8988T (cell line): ENCODE measurements at places on chromosomes 5 and 9.

- DNase-seq: no peak
Observed at GRCh38 chr9:134370213-134370492, 43.9 kb downstream of the RXRA start.

DNA sequence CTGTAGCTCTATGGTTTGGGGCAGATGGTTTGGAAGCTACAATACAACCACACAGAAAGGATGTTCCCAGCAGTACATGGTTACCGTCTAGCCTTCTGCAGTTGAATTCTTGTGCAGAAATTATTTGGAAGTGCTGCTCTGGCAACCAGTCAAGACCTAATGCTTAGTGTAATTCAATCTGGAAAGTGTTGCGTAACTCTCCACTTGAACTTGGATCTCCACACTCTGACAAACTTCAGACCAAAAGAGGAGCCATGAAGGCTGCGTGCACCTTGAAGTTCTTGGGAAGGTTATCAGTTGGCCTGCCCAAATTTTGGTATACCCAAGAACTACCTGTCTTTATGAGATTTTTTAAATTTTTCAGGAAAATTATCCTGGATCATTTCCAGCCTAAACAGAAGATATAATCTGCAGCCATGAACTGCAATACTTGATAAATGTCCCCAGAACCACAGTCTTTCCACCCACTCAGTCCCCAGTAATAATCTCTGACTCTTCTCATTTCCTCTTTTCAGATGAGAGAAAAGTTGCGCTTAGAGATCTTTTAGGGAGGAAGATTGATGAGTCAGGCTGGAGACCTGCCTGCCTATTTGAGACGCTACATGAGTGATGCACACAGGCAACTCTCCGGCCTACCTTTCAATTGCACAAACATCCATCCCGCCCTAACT lies 159.9 kb downstream of the FANCC start:
- no peak for DNase-seq

DNA sequence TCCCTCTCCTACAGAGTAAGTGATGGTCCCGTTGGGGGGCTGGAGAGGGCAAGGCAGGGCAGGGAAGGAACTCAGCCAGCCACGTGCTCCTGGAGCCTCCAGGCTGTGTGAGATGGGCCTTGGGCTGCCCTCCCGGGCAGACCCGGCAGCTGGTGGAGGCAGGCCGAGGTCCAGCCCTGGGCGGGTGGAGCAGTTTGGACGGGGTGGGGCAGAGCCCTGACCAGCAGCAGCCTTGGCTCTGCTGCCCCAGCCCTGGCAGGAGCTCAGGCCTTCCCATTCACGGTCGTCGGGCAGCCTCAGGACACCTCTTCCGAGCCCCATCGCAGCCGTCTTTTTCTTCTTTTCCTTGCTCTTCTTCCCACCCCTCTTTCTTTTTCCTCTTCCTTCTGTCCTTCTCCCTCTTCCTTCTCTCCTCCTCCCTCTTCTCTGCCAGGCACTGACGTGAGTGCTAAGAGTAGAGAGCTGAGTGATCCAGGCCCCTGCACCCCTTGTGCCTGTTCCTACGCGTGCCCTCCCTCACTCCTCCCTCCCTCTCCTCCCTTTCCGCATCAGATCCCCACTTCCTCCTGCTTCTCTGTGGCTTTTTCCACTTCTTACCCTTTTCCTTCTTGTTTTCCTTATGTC lies 42.8 kb downstream of the AMBP start:
- DNase-seq: no peak

GRCh38 chr5:82011761-82012160 lies 39.9 kb downstream of the ATG10 start:
- DNase-seq: no peak

GRCh38 chr9:21777701-21778100 lies 24.7 kb upstream of the MTAP start:
- no peak for DNase-seq

- no peak for DNase-seq
Observed at GRCh38 chr9:123044586-123044985, 11.1 kb downstream of the GPR21 start.
